Ascending aorta (tissue), 2 donors: ENCODE measurements at places on chromosomes 3 and 15. TPM values are rescaled to one million over a fixed set of nuclear protein-coding genes. Genes with fewer than 3 reads are reported as not detected.

DNA sequence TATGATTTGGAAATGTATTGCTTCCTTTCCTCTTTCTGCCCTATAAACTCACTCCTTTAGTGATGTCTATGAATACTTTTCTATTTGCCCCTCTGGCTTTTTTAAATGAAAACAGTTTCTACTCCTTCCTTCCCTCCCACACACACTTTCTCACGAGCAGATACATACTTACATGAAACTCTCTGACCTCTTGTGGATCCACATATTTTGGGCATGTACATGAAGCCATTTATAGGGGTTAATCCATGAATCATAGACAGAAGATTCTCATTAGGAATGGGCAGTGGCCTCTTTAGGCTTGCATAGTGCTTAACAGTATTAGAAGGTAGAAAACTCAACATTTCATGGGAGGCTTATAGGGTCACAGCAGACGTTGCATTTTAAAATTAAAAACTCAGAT, 24.8 kb downstream of the ANAPC13 start:
- peaks cover 37% of the 10 kb centered on the region for H3K4me1 ChIP-seq
- H3K36me3 ChIP-seq = no peaks in the 10 kb centered on the region
- no peaks in the 10 kb centered on the region for H3K27me3 ChIP-seq
- DNase-seq = no peak
- H3K4me3 ChIP-seq = no peak overlapping the region

- H3K4me3 ChIP-seq = no peak overlapping the region
- peaks cover 2% of the 10 kb centered on the region for H3K4me1 ChIP-seq
- no peak for DNase-seq
- H3K27ac ChIP-seq = no peak overlapping the region
Measured at GRCh38 chr15:49669288-49669687, 48.4 kb downstream of the DTWD1 start.

- H3K36me3 ChIP-seq = no peaks in the 10 kb centered on the region
- no peak for DNase-seq
- no peak overlapping the region for H3K4me3 ChIP-seq
- peaks cover 6% of the 10 kb centered on the region for H3K4me1 ChIP-seq
Measured at GRCh38 chr3:30286811-30287210, 319.6 kb upstream of the TGFBR2 start.

The TM4SF18 gene
- 6.2 TPM for total RNA-seq

DNA sequence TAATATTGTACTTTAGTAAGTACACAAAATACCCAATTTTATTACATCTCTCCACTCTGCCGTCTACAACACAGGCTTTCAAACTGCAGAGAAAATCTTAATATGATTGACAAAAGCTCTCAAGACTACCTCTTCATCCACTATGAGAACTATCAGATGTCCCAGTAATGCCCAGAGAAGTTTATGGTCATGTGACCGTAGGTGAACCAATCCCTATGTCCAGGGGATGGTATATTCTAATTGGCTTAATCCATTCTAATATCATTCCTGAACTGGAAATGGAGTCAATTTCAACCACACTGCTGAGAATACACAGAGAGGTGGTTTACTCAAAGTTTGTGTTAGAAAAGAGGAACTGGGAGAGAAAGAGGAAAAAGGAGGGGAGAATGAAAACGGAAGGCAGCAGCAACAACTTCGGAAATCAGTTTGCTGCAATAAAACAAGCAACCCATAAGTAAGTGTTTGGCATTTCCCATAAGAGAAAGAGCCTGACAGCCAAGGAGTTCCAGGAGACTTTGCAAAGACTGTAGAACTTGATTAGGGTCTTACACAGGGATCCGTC, 7.3 kb downstream of the SST start:
- no peaks in the 10 kb centered on the region for H3K36me3 ChIP-seq
- H3K27me3 ChIP-seq = no peaks in the 10 kb centered on the region
- no peak overlapping the region for H3K27ac ChIP-seq
- DNase-seq = no peak
- H3K4me3 ChIP-seq = no peak overlapping the region

DNA sequence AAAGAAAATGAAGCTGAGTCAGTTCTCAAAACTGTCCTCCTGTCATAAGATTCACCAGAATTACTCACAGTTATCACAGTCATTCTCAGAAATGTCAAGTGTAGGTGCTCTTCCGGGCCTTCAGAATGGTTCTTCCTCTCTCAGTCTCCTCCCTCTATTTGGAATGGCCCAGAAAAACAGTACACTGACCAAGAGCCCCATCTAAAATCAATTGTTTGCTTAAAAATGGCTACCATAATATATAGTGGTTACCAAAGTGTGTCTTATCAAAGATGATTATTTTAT, 99.8 kb downstream of the MECOM start:
- H3K4me3 ChIP-seq = no peak overlapping the region
- no peaks in the 10 kb centered on the region for H3K27me3 ChIP-seq
- peaks cover 2% of the 10 kb centered on the region for H3K4me1 ChIP-seq
- H3K27ac ChIP-seq = peak overlapping the region; percentile 26
- no peak for DNase-seq
- no peaks in the 10 kb centered on the region for H3K36me3 ChIP-seq

- H3K4me1 ChIP-seq = no peaks in the 10 kb centered on the region
- H3K27me3 ChIP-seq = no peaks in the 10 kb centered on the region
- no peak overlapping the region for H3K27ac ChIP-seq
- no peak for DNase-seq
- H3K36me3 ChIP-seq = no peaks in the 10 kb centered on the region
- no peak overlapping the region for H3K4me3 ChIP-seq
Measured at GRCh38 chr3:155321418-155321817, 27.9 kb upstream of the STRIT1 start.

- peaks cover 10% of the 10 kb centered on the region for H3K4me1 ChIP-seq
- H3K27me3 ChIP-seq = no peaks in the 10 kb centered on the region
- peak; percentile 70 for DNase-seq
- no peaks in the 10 kb centered on the region for H3K36me3 ChIP-seq
Measured at GRCh38 chr15:89243046-89243690, 611 bp upstream of the FANCI start.

The CHST13 gene
- not detected for total RNA-seq

The CCDC54 gene
- not detected for total RNA-seq

DNA sequence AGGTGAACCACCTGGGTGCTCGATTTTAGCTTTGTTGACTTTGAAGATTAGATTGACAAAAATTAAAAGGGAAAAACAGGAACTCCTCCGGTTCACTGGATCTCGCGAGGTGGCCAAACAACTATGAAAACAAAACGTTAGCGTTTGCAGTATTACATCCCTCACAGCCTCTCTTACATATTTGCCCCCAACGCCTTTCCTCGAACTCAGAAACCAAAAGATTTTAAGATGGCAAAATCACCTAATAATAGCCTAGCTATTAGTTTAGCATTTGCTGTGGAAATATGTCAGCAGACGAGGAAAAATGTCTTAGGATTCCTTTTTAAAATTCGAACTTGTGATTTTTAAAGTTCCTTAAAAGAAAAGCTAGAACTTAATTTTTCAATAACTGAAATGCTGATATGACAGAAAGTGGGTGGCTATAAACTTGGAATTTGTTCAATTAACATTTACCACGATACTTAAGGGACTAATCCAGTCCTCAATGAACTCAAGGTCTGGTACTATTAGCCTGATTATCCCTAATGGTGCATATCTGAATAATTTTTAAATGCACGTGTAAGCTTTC, 491 bp upstream of the SENP7 start:
- H3K27ac ChIP-seq = peak overlapping the region; percentile 92
- H3K27me3 ChIP-seq = no peaks in the 10 kb centered on the region
- H3K36me3 ChIP-seq = no peaks in the 10 kb centered on the region
- peak overlapping the region; percentile 96 for H3K4me3 ChIP-seq
- H3K4me1 ChIP-seq = no peaks in the 10 kb centered on the region
- DNase-seq = no peak

DNA sequence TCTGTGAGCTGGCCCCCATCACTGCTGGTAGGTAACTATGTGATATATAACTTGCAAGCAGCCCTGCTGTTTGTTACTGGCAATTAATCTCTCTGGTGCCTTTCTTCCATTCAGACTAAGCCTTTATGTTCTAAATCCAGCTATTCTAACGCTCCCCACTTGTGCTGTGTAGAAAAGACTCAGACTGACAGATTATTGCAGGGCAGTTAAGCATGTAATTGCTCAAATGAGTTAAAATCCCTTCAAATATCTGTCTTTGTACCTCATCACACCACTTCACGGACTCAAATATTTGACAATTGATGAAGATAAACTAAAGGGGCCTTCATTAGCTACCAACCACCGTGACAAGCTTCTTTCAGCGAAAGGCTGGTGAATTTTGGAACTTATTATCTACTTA, 416.2 kb downstream of the NR2F2 start:
- H3K27me3 ChIP-seq = no peaks in the 10 kb centered on the region
- H3K27ac ChIP-seq = no peak overlapping the region
- H3K4me3 ChIP-seq = no peak overlapping the region
- no peaks in the 10 kb centered on the region for H3K4me1 ChIP-seq

DNA sequence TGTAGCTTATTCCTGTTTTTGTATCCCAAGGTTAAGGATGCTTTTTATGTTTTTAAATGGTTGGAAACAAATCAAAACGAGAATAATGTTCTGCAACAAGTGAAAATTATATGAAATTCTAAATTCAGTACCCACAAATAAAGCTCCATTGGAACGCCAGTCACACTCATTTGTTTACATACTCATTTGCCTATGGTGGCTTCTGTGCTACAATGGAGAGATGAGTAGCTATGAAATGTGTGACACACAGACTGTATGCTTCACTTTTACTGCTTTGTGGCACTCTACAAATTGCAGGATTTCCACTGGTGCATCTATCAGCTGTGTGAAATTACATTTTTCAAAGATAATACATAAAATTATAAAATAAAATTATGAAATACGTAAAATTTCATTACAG, 112.2 kb upstream of the TSPAN3 start:
- no peaks in the 10 kb centered on the region for H3K27me3 ChIP-seq
- DNase-seq = no peak
- no peaks in the 10 kb centered on the region for H3K36me3 ChIP-seq
- no peak overlapping the region for H3K27ac ChIP-seq
- H3K4me3 ChIP-seq = no peak overlapping the region

The UCN2 gene
- total RNA-seq = not detected

DNA sequence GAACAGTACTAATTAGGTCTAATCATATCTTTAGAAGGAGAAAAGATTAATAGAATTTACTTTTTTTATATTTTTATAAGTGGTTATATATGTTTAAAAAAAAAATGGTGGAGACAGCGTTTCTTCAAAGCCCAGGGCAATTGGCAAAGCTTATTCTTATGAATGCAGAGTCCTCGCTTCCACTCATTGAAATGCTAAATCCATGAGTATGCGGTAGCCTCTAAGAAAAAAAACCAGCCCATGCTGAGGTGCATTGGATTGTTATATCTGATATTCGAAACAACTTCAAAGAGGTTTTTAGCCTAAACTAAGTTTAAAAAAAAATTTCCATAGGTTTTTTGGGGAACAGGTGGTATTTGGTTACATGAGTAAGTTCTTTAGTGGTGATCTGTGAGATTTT, 142.8 kb downstream of the GOLIM4 start:
- no peak overlapping the region for H3K27ac ChIP-seq
- H3K36me3 ChIP-seq = no peaks in the 10 kb centered on the region
- H3K27me3 ChIP-seq = no peaks in the 10 kb centered on the region

DNA sequence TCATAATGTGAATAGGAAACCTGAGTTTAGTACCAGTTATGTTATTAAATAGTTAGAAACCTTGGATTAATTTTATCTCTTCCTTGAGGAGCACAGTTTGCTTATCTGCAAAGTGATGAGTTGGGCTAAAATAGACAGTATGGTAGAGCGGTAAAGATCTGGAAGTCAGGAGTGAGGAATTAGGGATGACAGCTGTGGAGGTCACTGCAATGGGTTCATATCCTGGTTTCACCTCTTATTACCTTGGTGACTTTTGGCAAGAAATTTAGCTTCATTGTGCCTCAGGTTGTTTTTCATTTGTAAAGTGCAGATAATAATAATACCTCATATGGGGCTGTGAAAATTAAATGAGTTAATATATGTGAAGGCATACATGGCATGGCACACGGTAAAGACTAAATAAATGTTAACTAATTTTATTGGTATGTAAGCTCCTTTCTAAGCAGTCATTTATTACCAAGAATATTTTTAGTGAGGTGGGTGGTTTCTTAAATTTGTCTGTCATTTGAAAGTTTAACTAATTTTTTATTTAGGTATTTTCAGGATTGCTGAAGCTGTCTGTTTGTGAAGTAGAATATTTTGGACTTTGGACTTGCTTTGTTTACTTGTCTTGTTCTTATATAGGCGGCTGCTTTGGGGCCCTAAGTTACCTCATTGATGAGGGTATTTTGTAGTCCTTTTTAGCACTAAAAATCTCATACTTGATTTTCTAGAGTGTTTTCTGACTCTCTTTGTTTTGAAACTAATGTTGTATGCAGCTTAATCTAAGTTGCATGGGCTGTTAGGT, 41.8 kb downstream of the SLMAP start:
- no peaks in the 10 kb centered on the region for H3K27me3 ChIP-seq

The PLCH1 gene
- not detected for total RNA-seq

- no peaks in the 10 kb centered on the region for H3K4me1 ChIP-seq
- no peaks in the 10 kb centered on the region for H3K36me3 ChIP-seq
- no peak overlapping the region for H3K4me3 ChIP-seq
- H3K27ac ChIP-seq = no peak overlapping the region
- DNase-seq = no peak
Measured at GRCh38 chr3:106473576-106474475, 605.0 kb upstream of the CBLB start.

The TMEM212 gene
- not detected for total RNA-seq

DNA sequence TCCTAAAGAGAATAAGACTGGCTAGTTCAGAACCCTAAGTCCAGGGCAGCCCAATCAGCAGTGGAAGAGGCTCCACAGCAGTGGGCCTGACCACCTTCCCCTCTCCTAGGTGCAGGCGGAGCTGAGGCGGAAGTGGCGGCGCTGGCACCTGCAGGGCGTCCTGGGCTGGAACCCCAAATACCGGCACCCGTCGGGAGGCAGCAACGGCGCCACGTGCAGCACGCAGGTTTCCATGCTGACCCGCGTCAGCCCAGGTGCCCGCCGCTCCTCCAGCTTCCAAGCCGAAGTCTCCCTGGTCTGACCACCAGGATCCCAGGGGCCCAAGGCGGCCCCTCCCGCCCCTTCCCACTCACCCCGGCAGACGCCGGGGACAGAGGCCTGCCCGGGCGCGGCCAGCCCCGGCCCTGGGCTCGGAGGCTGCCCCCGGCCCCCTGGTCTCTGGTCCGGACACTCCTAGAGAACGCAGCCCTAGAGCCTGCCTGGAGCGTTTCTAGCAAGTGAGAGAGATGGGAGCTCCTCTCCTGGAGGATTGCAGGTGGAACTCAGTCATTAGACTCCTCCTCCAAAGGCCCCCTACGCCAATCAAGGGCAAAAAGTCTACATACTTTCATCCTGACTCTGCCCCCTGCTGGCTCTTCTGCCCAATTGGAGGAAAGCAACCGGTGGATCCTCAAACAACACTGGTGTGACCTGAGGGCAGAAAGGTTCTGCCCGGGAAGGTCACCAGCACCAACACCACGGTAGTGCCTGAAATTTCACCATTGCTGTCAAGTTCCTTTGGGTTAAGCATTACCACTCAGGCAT, 33.7 kb downstream of the VIPR1 start:
- H3K36me3 ChIP-seq = no peaks in the 10 kb centered on the region
- no peak overlapping the region for H3K4me3 ChIP-seq
- H3K27me3 ChIP-seq = no peaks in the 10 kb centered on the region
- no peak for DNase-seq

- H3K27me3 ChIP-seq = no peaks in the 10 kb centered on the region
- H3K27ac ChIP-seq = no peak overlapping the region
- H3K4me1 ChIP-seq = peaks cover 10% of the 10 kb centered on the region
- H3K4me3 ChIP-seq = no peak overlapping the region
- H3K36me3 ChIP-seq = no peaks in the 10 kb centered on the region
- no peak for DNase-seq
Measured at GRCh38 chr3:185583925-185584324, 2.2 kb upstream of the SENP2 start.
